ENCODE measurements at places on chromosomes 12 and 14. TPM values are rescaled to one million over a fixed set of nuclear protein-coding genes. Genes with fewer than 3 reads are reported as not detected.

- no peak for DNase-seq
These were observed 371.8 kb downstream of the ZFP36L1 start for GRCh38 chr14:68421116-68421515.

GRCh38 chr14:32249780-32250179 lies 46.7 kb upstream of the RNU6-8 start:
- no peak for DNase-seq

- no peak for DNase-seq
These were observed 238.2 kb upstream of the FLRT2 start for GRCh38 chr14:85291731-85292130.

GRCh38 chr12:89983622-89984021 lies 275.0 kb upstream of the ATP2B1 start:
- DNase-seq = no peak

- DNase-seq = no peak
These were observed 133.1 kb downstream of the MED13L start for GRCh38 chr12:116144384-116144783.

DNA sequence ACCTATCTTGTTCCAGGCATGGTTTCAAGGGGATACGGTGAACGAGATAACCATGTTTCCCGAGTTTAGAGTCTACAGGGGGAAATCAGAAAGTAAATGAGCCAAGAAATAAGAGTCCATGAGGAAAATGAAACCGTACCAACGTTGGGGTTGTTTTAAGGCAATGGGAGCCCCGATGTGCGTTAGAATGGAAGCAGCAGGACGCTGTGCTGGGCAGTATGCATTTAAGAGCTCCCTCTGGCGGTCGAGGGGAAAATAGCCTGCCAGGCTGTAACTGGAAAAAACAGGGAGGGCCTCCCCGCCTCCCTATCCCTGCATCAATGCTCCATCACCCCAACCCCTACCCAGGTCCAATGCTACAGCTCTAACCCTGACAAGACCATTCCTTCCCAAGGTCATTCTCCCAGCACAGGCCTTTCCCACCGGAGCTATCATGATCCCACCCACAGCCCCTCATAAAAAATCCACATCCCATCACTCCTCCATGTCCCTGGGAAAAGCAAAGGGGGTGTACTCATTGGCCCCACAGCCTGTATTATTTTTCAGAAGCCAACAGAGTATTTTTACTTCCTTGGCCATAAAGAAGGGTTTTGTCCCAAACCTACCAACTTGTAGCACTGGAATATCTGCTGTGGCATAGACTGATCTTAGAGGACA lies 226.3 kb upstream of the NOS1 start:
- peak; percentile 6 for DNase-seq

DNA sequence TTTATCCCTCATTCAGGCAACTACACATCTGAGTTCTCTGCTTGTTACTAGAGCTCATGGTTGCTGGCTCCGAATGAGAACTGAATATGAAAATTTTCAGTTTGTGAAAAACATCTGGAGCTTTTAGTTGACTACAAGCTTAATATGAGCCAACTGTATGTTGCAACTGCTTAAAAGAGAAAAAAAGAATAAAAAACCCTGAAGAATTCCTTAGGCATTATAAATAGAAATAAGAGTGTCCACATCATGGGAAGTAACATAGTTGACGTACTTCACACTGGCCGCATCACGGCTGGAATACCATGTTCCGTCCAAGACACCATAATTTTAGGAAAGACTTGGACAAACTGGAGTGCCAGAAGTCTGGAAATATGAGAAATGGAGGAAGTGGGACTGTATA lies 57.9 kb downstream of the PDE3A start:
- DNase-seq = peak; percentile 59

GRCh38 chr14:69291396-69291795 lies 31.4 kb downstream of the GALNT16 start:
- DNase-seq = no peak

Gene TESPA1
- total RNA-seq = not detected

Gene LRRIQ1
- under 0.01 TPM for total RNA-seq
